HS-27A (cell line): ENCODE measurements at places on chromosomes 1 and 21.

DNA sequence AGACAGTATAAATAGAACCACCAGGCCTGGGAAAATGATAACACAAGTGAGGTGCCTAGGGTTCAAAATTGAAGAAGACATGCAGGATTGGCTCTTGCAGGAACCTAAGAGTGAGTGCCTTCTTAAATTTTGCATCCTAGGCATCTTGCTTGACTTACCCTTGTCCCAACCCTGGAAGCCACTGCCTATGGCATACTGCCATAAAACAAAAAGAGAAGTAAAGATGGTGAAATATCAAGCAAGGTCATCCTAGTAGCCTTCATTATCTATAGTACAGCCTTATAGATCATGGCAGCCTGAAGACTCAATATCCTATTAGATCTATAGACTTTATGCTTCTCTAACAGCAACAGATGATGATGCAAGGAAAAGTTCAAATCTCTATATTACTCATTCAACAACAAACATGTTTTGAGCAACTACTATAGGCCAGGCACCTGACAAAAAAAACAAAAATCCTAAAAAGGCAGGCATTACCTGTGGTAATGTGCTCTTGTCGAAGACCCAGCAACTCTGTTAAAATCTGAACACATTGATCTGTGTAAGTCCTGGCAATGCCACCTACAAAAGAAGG is 6.3 kb downstream of the AP4B1 start:
- DNase-seq: no peak

- DNase-seq: no peak
Measured at GRCh38 chr1:180544050-180544449, 14.7 kb upstream of the OVAAL start.

DNA sequence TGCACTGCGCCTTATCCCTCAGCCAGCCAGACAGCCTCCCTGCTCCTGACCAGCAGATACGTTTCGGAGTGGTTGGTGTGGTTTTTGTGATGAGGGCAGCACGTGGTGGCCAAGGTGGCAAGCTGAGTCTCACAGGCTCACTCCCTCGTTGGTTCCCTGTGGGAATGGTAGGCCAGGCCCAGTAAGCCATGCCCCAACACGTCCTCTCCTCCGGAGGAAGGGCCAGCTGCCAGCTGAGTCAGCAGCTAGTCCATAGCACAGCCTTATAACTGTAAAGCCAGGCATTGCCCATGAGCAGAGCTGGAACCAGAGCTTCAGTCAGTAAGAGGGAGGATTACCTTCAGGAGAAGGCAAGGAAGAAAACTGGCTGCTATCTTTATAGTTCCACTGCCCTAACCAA is 29.5 kb downstream of the SZRD1 start:
- no peak for DNase-seq

DNA sequence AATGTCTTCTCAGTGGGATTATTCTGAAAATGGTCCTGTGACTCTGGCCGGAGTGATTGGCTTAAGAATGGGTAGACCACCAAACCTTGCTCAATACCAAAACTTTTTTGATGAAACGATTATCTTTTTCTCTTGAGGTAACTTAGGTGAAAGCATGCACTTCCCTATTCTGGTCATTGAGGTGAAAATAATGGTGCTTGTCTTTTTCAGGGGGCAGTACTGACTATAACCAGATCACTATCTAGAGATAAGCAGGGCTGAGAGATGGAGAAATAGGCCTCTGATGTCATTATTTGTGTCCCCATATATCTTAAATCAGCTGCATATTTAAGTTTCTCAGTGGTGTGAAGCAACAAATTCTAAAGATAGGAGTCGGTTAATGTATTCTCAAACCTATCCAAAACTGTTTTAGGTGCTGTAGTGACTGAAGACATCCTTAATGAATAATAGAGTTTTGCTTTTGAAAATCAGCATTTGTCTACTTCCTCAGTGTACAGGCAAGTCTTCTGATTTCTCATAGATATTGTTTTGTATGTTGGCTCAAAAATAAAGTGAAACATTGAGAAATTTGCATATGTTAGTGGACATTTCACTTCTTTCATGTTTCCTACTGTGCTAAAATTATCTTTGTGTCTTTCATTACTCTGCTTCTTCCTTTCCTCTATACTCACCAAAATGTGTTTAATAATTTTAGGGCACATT is 735.3 kb upstream of the ADGRL4 start:
- no peak for DNase-seq

DNA sequence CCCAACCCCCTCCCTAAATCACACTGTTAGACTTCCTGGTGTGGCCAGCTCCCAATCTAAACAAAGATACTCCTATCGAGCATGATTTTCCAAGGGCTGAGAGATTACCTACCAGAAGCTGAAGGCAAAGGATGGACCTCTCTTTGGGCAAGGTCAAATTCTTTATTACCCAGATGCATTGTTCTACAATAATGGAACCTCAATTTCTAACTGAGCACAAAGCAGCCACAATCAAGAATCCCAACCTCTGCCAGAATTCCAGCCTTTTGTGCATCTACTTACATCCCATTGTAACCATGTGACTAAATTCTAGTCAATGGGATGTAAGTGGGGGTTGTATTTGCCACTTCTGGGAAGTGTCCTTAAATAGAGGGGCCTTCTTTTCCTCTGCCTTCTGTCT is 24.9 kb upstream of the VPS26C start:
- no peak for DNase-seq

DNA sequence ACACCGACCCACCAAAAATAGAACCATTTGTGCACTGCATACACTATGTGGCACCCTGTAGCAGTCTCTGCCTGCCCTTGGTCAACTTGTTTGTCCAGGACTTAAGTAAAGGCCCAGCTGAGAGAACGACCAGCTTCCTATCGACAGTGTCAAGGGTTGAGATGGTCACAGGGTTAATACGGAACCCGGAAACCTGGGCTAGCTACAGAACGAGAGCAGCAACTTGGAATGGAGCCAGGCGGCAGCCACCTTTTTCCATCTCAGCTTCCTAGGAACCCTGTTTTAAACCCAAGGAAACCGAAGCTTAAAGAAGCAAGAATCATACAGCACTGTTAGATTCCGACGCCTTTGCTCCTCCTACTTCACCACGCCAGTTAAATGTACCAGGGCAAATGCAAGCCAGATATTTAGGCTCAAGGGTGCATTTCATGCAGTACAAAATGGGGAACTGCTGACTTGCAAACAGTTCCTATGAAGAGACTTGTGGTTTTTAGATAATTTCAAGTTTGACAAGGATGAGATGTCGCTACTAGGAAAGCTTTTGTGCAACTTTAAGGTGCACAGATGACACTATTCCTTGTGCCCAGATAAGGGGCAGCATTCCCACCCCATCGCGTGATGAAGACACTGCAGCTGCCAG is 35.5 kb downstream of the SLC66A1 start:
- no peak for DNase-seq
